ENCODE measurements at places on chromosomes 6 and 20.

DNA sequence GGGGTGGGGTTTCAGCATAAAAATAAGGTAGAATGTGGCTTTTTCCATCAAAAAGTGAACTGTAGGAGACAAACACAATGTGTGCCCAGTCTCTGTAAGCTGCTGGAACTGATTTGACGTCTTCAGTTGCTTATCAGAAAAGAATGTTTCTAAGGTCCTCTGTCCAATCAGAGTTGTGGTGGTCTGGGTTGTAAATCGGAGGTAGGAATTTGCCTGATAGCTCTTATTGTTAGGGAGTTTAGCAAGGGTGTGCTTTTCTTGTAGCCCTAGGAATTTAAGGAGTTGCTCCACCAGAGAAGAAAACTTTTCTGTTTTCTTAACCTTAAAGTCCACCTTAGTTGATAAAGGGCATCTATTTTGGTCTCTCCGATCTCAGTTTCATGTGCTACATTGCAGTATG is 10.4 kb upstream of the SSTR4 start:
- no peak for DNase-seq

GRCh38 chr20:57469418-57470211 is 55.3 kb downstream of the CTCFL start:
- DNase-seq = no peak

DNA sequence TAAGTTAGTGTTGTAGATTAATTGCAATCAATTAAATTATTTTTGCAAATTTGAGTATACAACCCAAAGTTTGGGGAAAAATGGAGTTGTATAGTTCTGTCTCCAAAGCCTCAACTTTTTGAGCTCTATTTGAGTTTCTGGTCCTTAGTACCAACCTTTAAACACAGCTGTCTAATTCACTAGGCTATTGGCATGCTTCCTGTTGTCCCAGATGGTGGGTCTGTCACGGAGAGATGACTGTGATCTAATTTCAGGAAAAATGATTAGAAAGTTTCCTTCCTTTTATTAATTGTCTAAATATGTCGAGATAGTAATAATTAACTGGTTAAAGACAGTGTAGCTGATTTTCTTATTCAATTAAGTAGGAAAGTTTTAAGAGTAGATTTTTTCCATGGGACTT is 109.6 kb downstream of the SCAF8 start:
- no peak for DNase-seq

DNA sequence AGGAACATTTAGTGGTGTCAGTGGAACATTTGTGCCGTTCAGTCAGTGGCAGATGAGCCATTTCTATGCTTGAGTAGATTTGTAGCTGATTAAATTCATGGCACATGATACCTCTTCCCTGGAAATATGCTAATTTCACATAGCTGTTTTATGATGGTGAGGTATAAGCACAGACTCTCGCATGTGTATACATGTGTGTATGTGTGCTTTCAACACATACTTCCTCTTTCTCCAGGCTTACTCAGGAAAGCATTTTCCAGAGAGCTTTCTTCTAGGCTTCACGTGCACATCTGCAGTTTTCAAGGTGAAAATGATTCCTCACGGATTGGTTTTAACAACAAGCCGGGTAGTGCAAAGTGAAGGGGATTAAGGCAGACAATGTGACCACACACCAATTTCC is 396.5 kb downstream of the HDGFL1 start:
- no peak for DNase-seq

- no peak for DNase-seq
Measured at GRCh38 chr6:138037009-138037504, 70.2 kb downstream of the PERP start.

- no peak for DNase-seq
Measured at GRCh38 chr6:139473231-139473701, 98.8 kb upstream of the CITED2 start.

DNA sequence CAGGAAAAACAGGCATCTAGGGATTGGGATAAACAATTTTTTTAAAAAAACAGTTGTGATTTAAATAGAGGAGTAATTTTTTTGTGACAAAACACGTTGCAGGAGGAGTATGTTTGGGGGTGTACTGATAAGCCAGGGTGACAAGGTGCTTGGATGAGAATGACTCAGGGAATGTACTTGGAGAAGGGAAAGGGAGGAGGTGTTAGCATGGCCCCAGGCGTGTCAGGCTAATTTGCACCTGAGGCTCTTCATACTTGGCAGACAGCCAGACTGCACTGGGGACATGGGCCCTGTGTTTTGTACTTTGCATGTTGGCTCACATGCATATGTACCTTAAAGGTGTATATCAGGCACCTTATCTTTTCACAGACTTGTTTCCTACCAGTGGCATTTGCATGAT is 22.8 kb downstream of the PANK2 start:
- DNase-seq = no peak

DNA sequence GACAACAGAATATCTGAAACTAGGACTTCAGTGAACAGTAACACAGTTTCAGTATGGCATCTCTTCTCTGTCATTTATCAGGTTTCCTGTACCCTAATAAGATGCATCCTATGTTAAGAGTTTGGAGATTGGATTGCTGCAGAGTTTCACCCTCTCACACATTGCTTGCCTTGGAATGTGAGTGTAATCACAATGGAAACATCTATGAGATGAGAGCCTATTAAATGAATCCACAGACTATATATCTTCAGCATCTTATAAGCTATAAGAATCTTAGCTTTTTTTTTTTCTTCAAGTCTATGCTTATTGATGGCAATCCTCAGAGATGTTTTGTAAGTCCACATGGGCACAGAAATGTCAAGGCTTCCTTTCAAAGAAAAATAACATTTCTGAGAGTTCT is 292.5 kb downstream of the PRKN start:
- DNase-seq = no peak

DNA sequence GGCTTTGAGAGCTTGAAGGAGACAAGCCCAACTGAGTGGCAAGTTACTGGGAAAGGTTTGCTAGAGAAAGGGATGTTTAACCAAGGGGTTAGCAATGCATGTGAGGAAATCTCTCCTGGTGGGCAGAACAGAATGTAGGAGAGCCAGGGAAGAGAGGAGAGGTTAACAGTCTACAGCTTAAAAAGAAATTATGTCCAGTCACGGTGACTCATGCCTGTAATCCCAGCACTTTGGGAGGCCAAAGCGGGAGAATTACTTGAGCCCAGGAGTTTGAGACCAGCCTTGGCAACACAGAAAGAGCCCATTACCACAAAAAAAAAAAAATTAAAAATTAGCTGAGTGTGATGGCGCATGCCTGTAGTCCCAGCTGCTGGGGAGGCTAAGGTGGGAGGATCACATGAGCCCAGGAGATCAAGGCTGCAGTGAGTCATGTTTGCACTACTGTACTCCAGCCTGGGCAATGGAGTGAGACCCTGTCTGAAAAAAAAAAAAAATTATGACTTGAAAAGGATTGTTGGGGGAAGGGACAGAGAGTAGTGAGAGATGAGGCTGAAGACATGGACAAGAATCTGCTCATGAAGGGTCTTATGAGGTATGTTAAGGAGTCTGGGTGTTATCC is 264.9 kb downstream of the TBC1D7 start:
- no peak for DNase-seq

- DNase-seq = no peak
Measured at GRCh38 chr6:157227202-157228166, 95.8 kb downstream of the TMEM242 start.

GRCh38 chr6:162184465-162184864 is 543.1 kb downstream of the PRKN start:
- DNase-seq = no peak

DNA sequence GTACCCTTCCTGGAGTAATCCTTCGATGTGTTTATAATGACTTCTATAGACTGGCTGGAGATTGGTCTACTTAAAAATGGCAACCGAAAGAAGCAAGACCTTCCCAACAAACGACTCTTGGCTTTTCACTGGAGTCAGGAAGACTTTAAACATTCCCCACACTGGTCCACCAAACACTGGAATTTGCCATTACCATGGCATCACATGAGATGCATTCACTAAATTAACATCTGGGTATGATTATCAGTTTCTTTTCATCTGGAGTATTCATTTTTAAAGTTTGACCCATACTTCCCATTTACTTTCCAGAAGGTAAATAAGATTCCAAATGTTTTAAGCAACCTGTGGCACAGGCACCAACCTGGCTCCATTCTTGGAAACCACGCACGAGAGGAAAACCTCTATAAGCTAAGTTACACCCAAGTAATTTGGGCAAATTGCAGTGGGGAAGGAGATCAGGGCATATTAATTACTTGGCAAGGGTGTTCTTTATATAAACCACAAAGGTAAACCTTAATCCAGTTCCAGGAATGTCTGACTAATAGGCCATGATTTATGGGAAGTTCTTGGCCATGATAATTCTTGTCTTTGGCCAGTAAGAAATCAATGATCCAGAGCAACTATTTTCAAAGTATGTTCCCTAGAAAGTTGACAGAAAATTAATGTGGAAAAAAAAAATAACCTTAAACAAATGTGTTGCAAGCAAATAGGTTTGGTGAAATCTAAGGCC is 190.0 kb upstream of the COL21A1 start:
- no peak for DNase-seq

GRCh38 chr20:33701629-33702450 is 15.7 kb upstream of the E2F1 start:
- no peak for DNase-seq

- DNase-seq = no peak
Measured at GRCh38 chr6:157143171-157143889, 180.0 kb downstream of the TMEM242 start.

DNA sequence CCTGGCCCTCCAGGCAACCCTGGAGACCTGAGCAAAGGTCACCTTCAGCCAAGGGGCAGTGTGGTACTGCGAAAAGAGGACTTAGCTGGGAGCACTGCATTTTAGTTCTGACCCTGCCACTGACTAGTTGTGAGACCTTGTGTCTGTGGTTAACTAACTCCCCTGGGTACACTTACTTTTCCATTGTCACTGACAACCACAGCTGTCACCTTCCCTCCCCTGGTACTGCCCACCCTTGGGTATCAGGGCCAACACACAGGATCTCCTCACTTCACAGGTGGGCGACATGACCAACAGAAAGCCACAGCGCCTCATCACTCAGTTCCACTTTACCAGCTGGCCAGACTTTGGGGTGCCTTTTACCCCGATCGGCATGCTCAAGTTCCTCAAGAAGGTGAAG is 21.6 kb upstream of the GNRH2 start:
- no peak for DNase-seq

GRCh38 chr20:61939691-61940360 is 125.9 kb downstream of the TAF4 start:
- no peak for DNase-seq

- no peak for DNase-seq
Measured at GRCh38 chr6:62891065-62891647, 320.1 kb upstream of the FKBP1C start.

DNA sequence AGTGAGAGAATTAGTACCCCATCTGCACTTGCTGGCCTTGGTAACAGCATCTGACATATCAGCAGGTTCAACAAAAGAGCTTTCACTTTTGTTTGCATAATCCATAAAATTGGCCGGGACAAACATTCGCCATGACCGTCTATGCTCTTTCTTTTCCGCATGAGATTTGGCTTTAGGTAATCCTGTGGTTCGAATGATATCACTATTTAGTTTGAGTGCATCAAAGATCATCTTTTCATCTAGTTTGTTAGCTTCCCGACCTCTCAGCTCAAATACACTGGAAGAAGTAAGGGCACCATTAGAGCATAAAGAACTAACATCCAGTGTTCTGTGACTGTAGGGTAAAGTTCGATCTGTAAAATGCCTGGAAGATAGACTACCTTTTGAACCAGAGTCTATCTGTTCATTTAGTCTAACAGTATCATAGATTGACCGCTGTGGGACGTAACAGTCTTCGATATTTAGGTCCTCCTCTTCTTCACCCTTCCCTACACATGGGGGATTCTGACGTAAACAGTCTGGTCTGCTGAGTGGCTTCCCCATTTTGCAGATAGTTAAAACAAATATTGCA is 101.6 kb downstream of the DST start:
- DNase-seq = no peak

DNA sequence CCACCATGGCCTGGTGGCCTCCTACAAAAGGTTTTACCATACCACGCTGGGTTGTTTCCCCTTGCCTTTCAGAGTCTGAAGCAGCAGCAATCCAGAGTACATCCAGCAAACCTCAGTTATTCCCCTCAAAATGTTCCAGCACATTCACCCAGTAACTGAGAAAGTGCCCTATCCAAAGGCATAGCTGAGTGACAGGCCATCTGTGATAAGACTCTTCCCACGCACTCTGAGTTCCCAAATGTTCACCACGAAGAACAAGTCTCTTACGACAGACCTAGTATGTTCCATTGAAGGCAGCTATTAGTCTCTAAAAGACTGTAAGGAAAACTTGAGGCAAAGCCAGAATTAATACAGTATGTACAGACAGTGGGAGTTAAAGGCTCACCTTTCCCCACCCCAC is 31.6 kb upstream of the C20orf144 start:
- no peak for DNase-seq

GRCh38 chr6:143074670-143075318 is 14.1 kb downstream of the AIG1 start:
- DNase-seq = no peak

DNA sequence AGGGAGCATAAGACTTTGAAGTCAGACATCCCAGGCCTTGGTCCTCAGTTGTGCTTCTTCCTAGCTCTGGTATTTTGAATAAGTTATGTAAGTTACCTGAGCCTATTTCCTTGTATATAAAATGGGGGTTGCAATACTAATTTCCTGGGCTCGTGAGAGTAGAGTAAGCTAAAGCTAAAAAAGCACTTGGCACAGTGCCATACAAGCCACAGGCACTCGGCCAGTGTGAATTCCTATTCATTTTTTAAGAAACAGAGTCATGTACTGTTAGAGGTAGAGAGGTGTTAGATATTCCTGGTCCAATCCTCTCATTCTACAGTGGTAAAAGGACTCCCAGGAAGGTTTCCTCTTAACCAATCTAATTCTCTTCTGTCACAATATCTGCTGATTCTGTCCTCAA is 79.6 kb upstream of the EPB41L1 start:
- no peak for DNase-seq

DNA sequence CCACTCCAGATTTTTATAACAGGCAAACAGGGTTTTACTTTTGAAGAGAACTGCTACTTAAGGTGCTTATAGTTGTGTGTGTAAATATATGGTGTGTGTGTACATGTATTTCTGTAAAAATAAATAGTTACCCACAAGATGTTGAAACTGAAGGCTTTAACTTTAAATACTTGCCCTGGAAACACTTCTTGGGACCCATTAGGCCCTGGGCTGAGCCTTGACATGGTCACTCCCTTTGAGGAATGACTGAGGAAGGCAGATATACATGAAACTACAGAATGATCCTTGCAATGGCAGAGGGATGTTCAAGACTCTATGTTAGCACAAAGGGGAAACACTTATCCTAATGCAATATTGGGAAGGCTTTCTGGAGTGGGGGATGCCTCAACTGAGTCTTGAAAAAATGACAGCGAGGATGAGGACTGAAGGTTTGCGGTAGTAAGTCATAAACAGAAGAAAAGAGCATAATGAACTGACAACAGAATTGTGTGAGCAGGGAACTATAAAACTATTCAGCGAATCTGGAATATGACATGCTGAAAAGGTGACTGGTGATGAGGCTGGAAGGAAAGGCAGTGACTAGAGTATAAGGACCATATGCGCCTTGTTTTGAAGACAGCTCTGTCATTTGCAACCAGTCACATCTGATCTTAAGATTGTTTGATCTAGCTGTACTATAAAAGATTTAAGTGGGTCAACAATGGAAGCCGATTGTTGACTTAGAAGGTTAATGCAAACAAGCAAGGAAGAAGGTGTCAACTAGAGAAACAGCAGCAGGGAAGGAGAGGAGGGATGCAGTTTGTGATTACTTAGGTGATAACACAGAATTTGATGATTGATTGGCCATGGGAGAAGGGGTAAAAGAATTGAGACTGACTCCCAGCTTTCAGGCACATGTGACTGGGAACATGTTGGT is 64.4 kb upstream of the COL21A1 start:
- no peak for DNase-seq

GRCh38 chr20:17966432-17967310 is 1.9 kb downstream of the SNX5 start:
- DNase-seq = no peak

Data from activated T-helper 1 cell treated with Interleukin-2 at 50 U/mL for 16 hours (primary cell).